ENCODE measurements at places on chromosomes 2 and 18.

DNA sequence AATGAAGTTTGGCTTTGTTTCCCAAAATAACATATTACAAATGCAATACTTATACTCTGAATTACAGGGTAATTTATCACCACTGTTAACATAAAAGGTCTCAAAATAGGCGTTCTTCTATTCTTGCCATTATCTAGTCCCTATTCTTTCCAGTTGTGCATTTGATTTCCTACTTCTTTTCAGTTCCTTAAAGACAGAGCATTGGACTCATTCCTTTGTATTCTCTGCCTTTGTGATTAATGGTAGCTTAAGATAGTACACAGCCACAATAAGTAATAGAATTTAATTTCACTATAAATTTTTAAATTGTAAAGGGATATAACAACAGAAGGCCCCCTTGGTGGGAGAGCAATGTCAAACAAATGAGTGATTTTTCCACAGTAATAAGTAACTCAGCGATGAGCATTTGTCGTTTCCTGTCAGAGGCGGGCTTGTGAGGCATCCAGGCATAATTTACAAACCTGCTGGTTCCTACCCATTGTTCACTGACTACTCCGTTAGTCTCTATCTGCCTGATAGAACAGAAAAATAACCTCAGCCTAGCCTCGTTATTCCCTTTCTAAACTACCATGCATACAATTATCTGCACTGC, 456.6 kb upstream of the REG3G start:
- no peak for DNase-seq

- peak; percentile 67 for DNase-seq
These were observed 422.8 kb upstream of the ZEB2 start for GRCh38 chr2:144942516-144943256.

- DNase-seq, result peak; percentile 69
These were observed 52.7 kb downstream of the MAP2 start for GRCh38 chr2:209476367-209477208.

DNA sequence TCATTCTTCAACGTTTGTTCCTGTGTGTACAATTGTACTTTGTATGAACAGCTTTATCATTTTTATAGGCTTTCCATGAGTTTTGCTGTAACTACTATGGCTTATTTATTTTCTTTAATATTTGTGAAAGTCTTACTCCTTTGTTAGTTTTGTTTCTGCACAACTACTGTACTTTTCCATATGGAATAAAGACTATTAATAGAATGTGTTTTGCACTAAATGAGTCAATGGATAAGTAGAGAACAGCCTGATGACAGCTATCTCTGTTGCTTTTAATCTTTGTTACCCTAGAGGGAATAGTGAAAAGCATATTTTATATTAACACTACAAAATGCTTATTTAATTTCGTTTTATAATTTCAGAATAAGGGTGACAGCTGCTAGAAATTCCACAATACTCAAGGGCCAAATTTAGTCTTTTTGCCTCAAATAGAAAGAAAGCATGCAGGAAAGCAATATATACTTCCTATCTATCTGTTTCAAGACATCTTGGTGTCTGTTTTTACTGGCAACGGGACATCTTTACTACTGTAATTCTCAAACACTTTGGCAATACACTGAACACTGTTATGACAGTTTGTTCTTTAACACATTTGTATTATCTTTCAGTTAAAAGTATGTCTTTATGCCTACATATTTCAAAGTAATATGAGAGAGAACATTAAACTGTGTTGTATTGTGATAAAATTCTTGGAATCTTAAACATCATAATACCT, 53.9 kb downstream of the WDSUB1 start:
- DNase-seq, result no peak

- peak; percentile 54 for DNase-seq
These were observed 82.4 kb downstream of the AAK1 start for GRCh38 chr2:69561101-69561500.
